T-helper 2 cell treated with Interferon-gamma antibody and Interleukin-4, amounts not matched to agents 5 μg/mL and 100 μg/mL, for 36 hours (primary cell): ENCODE measurements at places on chromosomes 12 and 14.

- peaks cover 71% of the 10 kb centered on the region for H3K4me1 ChIP-seq
- no peak for DNase-seq
- no peaks in the 10 kb centered on the region for H3K27me3 ChIP-seq
- H3K36me3 ChIP-seq: peaks cover 82% of the 10 kb centered on the region
- peak overlapping the region; percentile 99 for H3K4me3 ChIP-seq
Observed at GRCh38 chr14:21263284-21264024, 5.8 kb downstream of the HNRNPC start.

DNA sequence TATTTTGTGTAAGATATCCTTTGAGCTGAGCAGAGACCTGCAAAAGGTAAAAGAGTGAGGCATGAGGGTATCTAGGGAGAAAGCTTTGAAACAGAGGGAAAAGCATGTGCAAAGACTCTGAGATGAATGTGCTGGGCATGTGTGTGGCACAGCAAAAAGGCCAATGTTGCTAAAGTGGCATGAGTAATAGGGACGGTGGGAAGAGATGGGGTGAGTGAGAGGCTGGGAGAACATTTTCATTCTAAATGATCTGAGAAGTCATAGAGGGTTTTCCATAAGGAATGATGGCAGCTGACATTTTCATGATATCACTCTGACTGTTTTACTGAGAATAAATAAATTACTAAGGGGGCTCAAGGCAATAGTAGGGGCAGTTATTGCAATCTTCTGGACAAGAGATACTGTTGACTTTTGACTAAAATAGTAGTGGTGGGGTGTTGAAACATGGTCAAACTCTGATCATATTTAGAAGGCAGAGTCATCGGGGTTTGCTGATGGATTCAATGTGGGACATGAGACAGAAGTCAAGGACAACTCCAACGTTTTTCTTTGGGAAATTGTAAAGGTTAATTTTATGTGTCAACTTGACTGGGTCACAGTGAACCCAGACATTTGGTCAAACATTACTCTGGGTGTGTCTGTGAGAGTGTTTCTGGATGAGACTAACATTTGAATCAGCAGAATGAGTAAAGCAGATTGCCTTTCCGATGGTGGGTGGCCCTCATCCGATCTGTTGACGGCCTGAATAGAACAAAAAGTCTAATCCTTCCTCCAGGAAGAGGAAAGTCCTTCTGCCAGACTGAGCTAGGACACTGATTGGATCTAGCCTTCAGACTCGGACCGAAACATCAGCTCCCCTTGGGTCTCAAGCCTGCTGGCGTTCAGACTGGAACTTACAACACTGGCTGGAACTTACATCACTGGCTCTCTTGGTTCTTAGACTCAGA lies 193.9 kb upstream of the PLXNC1 start:
- no peak overlapping the region for H3K4me3 ChIP-seq
- no peak overlapping the region for H3K27ac ChIP-seq
- peaks cover 3% of the 10 kb centered on the region for H3K36me3 ChIP-seq
- peaks cover 4% of the 10 kb centered on the region for H3K27me3 ChIP-seq

DNA sequence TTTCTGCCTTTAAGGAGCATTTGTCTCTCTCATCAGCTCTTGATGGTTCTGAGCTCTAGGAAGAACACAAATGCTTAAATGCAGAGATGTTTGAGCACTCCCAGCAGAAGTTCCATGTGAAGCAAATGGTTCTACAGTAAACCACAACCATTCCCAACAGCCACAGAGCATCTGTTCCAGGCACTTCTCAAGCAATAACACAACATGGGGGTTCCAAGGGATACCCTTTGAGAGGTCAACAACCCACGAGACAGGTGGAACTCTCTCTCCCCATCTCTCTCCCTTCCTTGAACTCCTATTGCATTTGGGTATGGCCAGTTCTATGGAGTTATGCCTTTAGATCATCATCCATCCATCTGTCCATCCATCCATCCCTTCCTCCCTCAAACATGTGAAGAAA lies 5.2 kb upstream of the COL2A1 start:
- H3K4me3 ChIP-seq: no peak overlapping the region
- no peak for DNase-seq
- no peaks in the 10 kb centered on the region for H3K36me3 ChIP-seq
- H3K27ac ChIP-seq: no peak overlapping the region

GRCh38 chr14:66944872-66945271 lies 244.4 kb upstream of the GARIN2 start:
- peaks cover 15% of the 10 kb centered on the region for H3K36me3 ChIP-seq
- no peak overlapping the region for H3K27ac ChIP-seq
- no peak for DNase-seq
- H3K27me3 ChIP-seq: no peaks in the 10 kb centered on the region
- H3K4me1 ChIP-seq: no peaks in the 10 kb centered on the region
- H3K4me3 ChIP-seq: no peak overlapping the region

- H3K27ac ChIP-seq: peak overlapping the region; percentile 15
- peaks cover 27% of the 10 kb centered on the region for H3K4me1 ChIP-seq
- DNase-seq: no peak
- H3K4me3 ChIP-seq: no peak overlapping the region
- H3K27me3 ChIP-seq: no peaks in the 10 kb centered on the region
Observed at GRCh38 chr14:100219126-100219785, 19.7 kb upstream of the YY1 start.

DNA sequence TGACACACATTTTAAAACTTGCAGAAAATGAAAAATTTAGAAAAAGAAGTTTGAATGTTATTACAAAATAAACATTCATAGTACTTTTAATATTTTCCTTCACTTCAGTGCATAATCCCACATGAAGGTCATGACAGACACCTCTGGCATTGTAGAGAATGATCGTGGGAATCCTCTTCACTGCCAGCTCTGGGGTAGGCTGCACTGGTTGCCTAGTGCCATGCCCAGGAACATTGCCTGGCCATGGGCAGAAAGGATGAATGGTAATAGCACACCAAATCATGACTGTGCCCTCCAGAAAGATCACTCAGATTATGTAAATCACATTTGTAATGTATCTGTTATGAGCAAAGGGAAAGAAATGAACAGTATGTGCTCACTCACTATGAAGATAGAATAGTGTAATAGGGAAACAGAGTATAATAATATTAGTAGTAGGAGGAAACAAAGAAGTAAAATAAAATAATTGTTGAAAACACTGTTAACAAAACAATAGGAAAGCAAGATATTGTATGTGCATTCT lies 161.6 kb downstream of the PLCZ1 start:
- H3K36me3 ChIP-seq: no peaks in the 10 kb centered on the region
- no peak for DNase-seq
- no peaks in the 10 kb centered on the region for H3K4me1 ChIP-seq
- no peak overlapping the region for H3K4me3 ChIP-seq
- H3K27me3 ChIP-seq: no peaks in the 10 kb centered on the region
- H3K27ac ChIP-seq: no peak overlapping the region

DNA sequence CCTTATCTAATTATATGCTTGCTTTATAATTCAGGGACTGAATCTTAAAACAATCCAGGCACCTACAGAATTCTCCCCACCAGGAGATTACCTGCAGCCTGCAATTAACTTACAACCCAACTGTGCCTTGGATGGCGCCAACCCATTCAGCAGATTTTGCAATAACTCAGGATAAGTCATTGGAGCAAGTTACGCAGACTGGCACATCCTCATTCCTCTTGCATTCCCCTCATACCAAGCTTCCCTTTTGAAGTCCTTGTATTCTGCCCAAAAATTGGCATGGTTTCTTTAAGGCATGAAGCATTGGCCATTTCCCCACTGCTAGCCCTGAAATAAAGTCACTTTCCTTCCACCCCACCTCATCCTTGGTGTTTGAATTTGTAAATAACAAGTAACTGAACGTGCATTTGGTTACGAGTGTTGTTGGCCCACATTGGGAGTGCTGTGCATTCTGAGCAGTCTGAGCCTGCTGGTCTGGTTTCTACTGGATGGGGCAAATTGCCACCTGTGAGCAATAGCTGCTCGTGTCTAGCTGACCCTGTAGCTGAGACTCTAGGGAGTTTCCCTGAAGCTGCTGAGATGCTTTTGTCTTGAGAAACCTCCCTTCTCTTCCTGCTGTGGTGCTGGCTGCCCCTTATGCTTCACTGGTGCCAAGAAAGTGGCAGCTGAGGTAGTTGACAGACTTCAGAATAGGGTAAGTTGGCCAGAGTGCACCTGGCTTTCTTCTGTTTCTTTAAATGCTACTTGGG lies 99.2 kb upstream of the SCAF11 start:
- DNase-seq: no peak
- H3K27me3 ChIP-seq: peaks cover 2% of the 10 kb centered on the region
- H3K4me1 ChIP-seq: no peaks in the 10 kb centered on the region
- no peaks in the 10 kb centered on the region for H3K36me3 ChIP-seq
- no peak overlapping the region for H3K4me3 ChIP-seq
